Left ventricle myocardium inferior (tissue), 1 donor: ENCODE measurements at places on chromosomes 7 and 10. TPM values are rescaled to one million over a fixed set of nuclear protein-coding genes. Genes with fewer than 3 reads are reported as not detected.
A peak's percentile ranks its signal among the peaks of the same experiment; 100 is the strongest.

NRG3 gene
- total RNA-seq = 0.11 TPM

TNS3 gene
- 40.6 TPM for total RNA-seq

CFAP46 gene
- 0.99 TPM for total RNA-seq

- no peaks in the 10 kb centered on the region for H3K27me3 ChIP-seq
- H3K4me3 ChIP-seq = no peak overlapping the region
- peaks cover 87% of the 10 kb centered on the region for H3K4me1 ChIP-seq
- DNase-seq = no peak
- no peaks in the 10 kb centered on the region for H3K36me3 ChIP-seq
These were observed 207.4 kb downstream of the TNS3 start for GRCh38 chr7:47374538-47374937.

DNA sequence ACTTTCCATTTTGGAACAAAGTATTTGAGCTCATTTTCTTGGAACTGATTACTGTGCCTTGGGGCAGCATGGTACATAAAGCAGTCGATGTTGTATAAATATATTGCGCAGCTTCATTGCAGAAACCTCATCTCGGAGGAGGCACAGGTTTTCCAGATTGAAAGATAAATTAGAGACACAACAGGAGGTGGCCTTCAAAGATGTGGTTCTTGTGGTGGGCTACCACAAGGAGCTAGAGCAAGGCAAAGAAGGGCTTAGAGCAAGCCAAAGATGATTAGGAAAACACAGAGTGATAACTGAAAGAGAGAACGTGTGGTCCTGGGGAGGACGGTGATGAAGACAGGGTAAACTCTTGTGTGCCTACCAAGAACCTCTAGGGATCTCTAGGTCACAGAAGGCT is 169.1 kb upstream of the TNS3 start:
- no peaks in the 10 kb centered on the region for H3K4me1 ChIP-seq
- no peak for DNase-seq
- H3K27ac ChIP-seq = no peak overlapping the region
- no peak overlapping the region for H3K4me3 ChIP-seq

GRCh38 chr7:69817841-69818635 is 219.8 kb downstream of the AUTS2 start:
- H3K4me3 ChIP-seq = no peak overlapping the region
- peaks cover 60% of the 10 kb centered on the region for H3K4me1 ChIP-seq
- no peaks in the 10 kb centered on the region for H3K36me3 ChIP-seq
- no peak for DNase-seq
- no peaks in the 10 kb centered on the region for H3K27me3 ChIP-seq
- H3K27ac ChIP-seq = no peak overlapping the region

DNA sequence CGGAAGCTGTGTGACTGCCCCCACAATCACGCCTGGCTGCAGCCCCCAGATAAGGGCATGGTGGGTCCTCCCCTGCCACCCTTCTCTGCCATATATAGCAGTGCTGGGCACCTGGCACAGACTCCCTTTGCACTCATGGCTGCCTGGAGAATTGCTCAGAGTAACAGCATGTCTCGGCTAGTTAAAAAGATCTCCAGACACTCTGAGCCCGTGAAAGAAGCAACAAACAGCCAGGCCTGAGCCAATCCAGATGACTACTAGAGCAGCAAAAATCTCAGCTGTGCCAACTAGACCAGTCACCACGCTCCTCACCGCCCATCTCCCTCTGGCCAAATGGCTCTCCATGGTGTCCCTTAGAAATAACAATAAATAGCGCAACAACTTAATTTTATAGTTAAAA is 71.3 kb downstream of the PARD3 start:
- DNase-seq = peak; percentile 63
- peak overlapping the region; percentile 72 for H3K27ac ChIP-seq
- H3K4me1 ChIP-seq = peaks cover 48% of the 10 kb centered on the region

- H3K27me3 ChIP-seq = peaks cover 4% of the 10 kb centered on the region
- no peak overlapping the region for H3K27ac ChIP-seq
- no peaks in the 10 kb centered on the region for H3K4me1 ChIP-seq
These were observed 157.8 kb downstream of the ANLN start for GRCh38 chr7:36547416-36547815.

GRCh38 chr7:23105086-23105643 is 420 bp upstream of the KLHL7 start:
- no peak for DNase-seq
- peak overlapping the region; percentile 98 for H3K4me3 ChIP-seq
- peak overlapping the region; percentile 96 for H3K27ac ChIP-seq
- peaks cover 63% of the 10 kb centered on the region for H3K4me1 ChIP-seq
- H3K36me3 ChIP-seq = no peaks in the 10 kb centered on the region

GRCh38 chr7:112547916-112548315 is 67.1 kb downstream of the LSMEM1 start:
- no peaks in the 10 kb centered on the region for H3K36me3 ChIP-seq
- H3K4me3 ChIP-seq = no peak overlapping the region
- DNase-seq = no peak
- no peaks in the 10 kb centered on the region for H3K4me1 ChIP-seq
- H3K27ac ChIP-seq = no peak overlapping the region
